Effector CD8-positive, alpha-beta T cell (primary cell): ENCODE measurements at places on chromosomes 6 and 20.

GRCh38 chr20:63005365-63005861, 1.4 kb downstream of the BHLHE23 start:
- no peak for DNase-seq

- no peak for DNase-seq
Measured at GRCh38 chr6:136550045-136550329, 235 bp downstream of the MAP7 start.

DNA sequence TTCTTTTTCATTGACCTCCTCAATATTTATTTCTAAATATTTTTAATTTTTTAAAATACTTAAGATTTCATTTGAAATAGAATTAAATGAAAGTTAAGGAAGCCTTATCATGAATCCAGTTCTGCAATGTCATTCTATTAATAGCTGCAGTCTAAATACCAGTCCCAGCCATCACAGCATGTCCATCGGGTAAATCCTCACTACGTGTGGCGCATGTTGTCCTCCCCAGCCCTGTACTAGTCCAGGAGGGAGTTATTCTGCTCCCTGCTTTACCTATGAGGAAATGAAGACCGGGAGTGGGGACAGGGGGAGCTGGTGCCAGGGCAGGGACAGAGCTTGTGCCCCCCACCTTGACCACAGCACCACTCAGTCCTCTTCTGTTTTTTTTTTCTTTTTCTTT, 125.1 kb upstream of the QKI start:
- DNase-seq = no peak

GRCh38 chr20:2234598-2235191, 61.1 kb upstream of the TGM3 start:
- no peak for DNase-seq

GRCh38 chr6:137970368-137970767, 103.3 kb downstream of the TNFAIP3 start:
- no peak for DNase-seq

GRCh38 chr6:4358414-4359107, 223.2 kb upstream of the ECI2 start:
- DNase-seq = no peak

- no peak for DNase-seq
Measured at GRCh38 chr20:45840700-45841198, 7.2 kb downstream of the SNX21 start.

- no peak for DNase-seq
Measured at GRCh38 chr6:133644892-133645619, 243.9 kb upstream of the TCF21 start.

- DNase-seq = no peak
Measured at GRCh38 chr6:125193208-125193607, 39.6 kb downstream of the TPD52L1 start.

DNA sequence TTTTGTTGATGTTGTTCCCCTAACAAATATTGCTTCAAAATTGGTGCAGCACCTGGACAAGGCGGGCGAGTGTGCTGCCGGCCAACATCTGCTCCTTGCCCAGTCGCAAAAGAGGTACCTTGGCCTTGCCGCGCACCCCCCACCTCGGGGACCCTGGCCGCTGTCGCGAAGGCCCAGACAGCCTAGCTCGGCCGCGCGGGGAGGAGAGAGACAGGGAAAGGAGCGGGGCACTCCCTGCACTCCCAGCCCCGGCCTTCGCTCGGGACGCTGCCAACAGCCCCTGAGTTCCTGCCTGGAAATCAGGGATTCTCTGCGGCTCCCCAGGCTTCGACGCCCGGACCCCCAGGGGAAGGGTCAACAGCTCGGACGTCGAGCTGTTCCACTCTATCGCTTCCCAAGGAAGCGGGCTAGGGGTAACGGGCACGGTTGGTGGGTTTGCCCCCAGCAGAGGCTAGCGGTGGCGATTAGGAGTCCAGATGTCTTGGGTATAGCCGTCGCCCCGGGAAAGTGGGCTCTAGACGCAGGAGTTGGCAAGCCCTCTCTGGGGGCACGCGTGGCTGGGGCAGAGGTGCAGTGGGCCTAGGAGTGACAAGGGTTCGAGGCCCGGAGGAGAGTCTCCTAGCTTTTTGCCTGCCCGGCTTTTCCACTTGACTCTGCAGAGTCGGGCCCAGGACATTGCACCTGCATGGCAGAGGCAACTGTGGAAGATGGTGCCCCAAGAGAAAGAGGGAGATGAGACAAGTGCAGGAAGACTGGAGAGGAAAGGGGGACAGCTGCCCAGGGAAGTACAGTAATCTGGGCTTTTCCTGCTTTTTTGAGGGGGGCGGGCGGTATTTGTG, 8.2 kb downstream of the POU3F2 start:
- no peak for DNase-seq

GRCh38 chr6:157096522-157096921, 226.8 kb downstream of the TMEM242 start:
- no peak for DNase-seq

GRCh38 chr20:57178582-57179111, 87.8 kb downstream of the BMP7 start:
- DNase-seq = no peak

DNA sequence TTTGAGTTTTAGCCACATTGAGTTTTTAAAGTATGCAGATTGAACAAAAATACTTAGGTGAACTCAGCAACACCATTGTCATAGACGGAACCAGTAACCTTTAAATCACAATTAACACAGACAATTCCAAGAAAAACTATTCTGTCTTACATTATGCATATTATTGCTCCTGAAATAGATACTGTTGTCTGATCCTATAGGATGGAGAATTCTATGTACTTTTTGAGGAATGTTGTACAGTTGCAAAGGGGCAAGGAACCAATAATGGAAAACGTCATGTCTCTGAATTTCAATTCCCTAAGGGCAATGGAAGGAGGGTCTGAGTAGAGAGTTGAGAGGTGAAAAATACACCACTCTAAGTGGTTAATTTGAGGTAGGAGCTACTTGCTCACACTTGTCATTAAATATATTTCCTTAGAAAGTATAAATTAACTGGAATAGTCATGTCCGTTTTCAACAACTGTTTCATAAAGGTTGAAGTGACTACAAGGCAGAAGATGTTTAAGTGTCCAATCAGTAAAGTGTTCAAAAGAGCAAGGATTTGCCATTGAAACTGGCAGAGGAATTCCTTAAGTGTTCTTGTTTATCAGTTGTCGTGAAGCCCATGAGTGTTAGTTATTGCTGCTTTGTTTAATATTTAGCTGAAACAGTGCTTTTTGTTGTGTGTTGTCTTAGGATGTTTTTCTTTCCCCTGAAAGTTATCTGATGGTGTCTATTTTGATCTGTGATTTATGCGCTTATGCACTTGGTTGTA, 1.3 kb downstream of the NKAIN2 start:
- no peak for DNase-seq

DNA sequence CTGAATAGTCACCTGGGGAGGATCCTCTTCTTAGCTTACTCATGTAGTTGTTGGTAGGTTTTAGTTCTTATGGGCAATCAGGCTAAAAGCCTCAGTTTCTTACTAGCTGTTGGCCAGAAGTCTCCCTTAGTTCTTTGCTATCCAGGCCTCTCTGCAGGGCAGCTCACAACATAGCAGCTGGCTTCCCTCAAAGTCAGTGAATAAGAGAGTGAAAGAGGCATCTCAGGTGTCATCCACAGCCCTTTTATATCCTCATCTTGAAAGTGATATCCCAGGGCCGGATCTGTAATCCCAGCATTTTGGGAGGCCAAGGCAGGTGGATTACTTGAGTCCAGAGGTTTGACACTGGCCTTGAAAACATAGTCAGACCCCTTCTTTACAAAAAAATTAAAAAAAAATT, 42.1 kb upstream of the FOXA2 start:
- DNase-seq = no peak

DNA sequence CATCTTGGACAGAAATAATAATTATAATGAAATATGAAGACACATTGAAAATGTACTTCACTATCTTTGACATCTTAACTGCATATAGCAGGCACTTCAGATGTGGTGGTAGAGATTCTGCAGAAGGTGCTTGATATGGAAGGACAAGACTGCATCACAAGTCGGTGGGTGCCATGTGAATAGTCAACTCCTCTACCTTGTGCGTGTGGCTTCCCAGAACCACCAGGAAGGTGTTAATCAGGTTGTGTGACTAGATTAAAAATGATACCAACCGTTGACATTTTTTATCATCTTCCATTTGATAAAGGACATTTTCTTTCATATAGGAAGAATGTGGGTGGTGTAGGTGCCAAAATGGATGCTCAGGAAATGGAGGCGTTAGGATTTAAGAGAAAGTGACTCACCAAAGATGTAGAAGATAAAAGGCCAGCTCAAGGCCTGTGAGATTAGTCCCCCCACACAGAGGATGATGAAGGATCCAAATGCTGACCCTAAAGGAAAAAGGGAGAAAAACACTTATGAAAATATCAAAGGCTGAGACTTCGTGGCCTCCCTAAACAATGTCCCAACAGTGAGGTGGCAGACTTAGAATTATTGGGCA, 12.3 kb downstream of the SLC17A2 start:
- no peak for DNase-seq

DNA sequence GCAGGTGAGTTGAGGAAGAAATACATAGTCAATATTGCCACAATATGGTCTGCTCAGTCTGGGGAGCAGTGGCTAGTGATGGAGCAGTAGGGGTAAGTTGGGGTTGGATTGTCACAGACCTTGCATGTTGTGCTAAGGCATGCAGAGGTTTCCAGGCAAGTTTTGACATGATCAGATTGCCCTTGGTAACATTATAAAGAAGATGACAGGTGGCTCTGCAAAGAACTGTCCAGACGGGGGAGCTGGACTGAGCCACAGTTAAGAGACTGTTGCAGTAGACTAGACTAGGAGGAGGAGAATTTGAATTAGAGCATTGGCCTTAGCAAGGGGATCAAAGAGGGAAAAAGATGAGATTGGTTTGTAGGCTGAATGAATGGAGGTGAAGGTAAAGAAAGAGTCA, 23.4 kb downstream of the ATRN start:
- no peak for DNase-seq

DNA sequence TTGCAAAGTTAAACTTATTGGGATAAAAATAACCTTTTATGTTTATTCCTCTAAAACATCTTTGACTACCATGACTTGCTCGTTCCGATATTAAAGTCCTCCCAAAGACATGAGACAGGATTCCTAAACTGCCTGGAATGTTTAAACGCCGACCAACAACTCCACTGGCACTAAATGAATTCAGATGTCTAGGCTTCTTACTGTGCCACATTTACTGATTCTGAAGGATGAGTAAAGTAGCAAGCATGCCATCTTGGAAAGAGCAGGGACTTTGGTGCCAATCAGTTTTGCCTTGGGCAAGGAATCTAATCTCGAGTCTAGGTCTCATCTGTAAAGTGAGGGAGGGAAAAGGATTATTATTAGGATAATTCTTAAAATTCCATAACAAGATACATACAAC, 25.3 kb downstream of the MBOAT1 start:
- DNase-seq = no peak

GRCh38 chr6:133026705-133027104, 212.3 kb downstream of the RPS12 start:
- DNase-seq = no peak

- no peak for DNase-seq
Measured at GRCh38 chr20:33110147-33110825, 30.8 kb downstream of the BPIFB4 start.

GRCh38 chr20:40991181-40991889, 37.3 kb upstream of the TOP1 start:
- DNase-seq = no peak

- DNase-seq = no peak
Measured at GRCh38 chr6:144896871-144897270, 611.7 kb downstream of the UTRN start.

DNA sequence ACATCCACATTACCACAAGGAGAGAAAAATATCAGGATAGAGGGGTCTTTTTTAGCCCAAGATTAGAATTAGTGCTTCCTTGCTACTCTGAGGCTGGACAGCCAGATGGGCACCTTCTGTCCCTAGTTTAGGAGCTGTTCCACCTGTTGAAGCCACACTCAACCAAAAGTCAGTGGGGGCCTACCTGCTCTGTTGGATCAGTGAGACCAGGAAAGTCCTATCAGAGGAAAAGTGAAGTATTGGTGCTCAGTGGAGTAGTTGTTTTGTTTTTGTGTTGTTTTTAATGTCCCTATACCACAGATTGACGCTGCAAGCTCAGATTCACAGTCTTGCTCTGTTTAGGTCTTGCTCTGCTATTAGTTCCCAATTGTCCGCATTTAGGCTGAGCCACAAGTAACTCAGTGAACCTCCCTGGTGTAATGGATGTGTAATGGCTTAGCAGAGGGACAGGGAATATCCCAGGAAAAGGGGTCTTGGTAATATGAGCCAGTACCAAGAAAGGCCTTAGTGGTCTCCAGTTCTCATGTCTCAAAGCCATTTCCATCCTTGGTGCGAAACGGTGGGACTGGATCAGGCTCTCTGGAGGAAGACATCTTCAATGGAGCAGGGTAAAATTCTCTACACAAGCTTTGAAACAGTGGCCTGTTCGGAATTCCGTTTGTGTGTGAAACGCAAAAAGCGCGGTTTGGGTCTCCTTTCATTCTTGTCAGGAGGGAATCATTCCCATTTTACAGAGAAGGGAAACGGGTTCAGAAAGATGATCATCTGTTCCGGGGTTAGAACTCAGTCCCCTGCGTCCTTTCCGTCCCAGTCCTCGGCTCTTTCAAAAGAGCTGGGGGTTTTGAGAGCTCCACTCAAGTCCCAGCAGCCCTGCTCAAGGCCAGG, 631 bp upstream of the PABPC1L start:
- no peak for DNase-seq

- no peak for DNase-seq
Measured at GRCh38 chr6:41967312-41968287, 26.0 kb upstream of the CCND3 start.

GRCh38 chr6:134134654-134135053, 82.2 kb upstream of the SLC2A12 start:
- no peak for DNase-seq

DNA sequence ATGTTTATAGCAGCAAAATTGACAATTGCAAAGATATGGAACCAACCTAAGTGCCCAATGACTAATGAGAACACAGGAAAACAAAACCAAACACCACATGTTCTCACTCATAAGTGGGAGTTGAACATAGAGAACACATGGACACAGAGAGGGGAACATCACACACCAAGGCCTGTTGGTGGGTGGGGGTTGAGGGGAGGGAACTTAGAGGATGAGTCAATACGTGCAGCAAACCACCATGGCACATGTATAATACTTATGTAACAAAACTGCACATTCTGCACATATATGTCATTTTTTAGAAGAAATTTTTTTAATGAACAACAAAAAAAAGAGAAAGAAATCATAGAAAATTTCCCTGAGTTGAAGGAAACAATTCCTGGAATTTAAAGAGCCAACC, 3.9 kb downstream of the EPM2A start:
- DNase-seq = no peak

DNA sequence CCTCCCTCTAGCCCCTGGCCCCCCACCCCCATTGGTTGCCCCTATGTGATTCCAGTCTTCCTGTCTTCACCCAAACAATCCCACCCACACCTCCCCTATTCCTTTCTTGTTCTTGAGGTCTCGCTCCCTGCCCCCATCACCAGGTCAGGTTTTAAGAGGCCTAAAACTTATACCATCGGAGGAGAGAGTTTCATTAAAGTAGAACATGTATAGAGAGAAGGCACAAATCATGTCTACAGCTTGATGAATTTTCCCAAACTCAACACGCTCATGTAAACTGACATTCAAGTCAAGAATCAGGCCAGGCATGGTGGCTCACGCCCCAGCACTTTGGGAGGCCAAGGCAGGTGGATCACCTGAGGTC, 44.5 kb downstream of the TGM2 start:
- DNase-seq = no peak
